Kidney (tissue), 22 donors: ENCODE measurements at places on chromosomes 4 and X. TPM values are rescaled to one million over a fixed set of nuclear protein-coding genes. Genes with fewer than 3 reads are reported as not detected.

MUC7 gene
- not detected for total RNA-seq

RHOXF2B gene
- not detected for total RNA-seq

- no peaks in the 10 kb centered on the region for H3K4me1 ChIP-seq
- no peaks in the 10 kb centered on the region for H3K36me3 ChIP-seq
- DNase-seq: no peak
- H3K27ac ChIP-seq: no peak overlapping the region
Measured at GRCh38 chr4:26237916-26238315, 82.9 kb upstream of the RBPJ start.

- peak; percentile 16 for DNase-seq
- H3K4me3 ChIP-seq: no peak overlapping the region
- H3K4me1 ChIP-seq: no peaks in the 10 kb centered on the region
- no peaks in the 10 kb centered on the region for H3K27me3 ChIP-seq
- H3K27ac ChIP-seq: no peak overlapping the region
Measured at GRCh38 chr4:184838249-184839074, 12.7 kb upstream of the ACSL1 start.

SSX3 gene
- not detected for total RNA-seq
